Liver (tissue), 10 donors: ENCODE measurements at places on chromosomes 4 and X. TPM values are rescaled to one million over a fixed set of nuclear protein-coding genes. Genes with fewer than 3 reads are reported as not detected.

DNA sequence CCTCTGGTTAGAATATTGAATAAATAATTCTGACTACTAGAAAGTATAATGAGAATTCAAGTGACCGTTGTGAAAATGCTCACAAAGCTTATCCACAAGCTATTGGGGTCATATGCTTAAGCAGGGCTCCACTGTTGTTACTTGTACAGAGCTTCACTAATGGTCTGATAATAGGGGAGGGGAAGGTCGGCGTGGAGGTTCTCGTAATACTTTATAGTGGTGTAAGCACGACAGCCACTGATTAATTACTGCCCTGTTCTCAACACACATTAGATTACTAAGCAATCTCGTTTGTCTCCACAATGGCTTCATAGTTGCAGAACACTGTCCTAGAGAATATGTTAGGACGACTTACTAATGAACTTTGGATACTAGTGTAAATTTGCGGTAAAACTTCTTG lies 11.6 kb downstream of the UNC5C start:
- DNase-seq, result no peak

The ZNF157 gene
- polyA plus RNA-seq, result not detected

DNA sequence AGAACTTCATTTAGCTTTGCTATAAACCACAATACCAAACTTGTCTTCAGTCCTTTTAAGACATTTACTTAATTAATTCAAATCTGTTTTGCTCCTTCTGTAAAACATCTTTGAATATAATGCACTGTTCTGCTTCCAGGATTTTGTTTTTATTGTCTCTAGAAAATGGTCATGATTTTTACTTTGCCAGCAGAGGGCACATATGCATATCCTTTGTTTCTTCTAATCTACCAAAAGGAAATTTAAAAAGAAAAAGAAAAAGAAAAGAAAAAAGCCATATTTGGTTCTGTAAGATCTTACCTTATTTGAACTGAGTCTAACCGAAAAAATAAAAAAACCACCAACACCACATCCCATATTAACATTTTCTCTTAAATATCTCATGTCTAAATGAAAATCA lies 101.9 kb upstream of the CCSER1 start:
- DNase-seq, result no peak

DNA sequence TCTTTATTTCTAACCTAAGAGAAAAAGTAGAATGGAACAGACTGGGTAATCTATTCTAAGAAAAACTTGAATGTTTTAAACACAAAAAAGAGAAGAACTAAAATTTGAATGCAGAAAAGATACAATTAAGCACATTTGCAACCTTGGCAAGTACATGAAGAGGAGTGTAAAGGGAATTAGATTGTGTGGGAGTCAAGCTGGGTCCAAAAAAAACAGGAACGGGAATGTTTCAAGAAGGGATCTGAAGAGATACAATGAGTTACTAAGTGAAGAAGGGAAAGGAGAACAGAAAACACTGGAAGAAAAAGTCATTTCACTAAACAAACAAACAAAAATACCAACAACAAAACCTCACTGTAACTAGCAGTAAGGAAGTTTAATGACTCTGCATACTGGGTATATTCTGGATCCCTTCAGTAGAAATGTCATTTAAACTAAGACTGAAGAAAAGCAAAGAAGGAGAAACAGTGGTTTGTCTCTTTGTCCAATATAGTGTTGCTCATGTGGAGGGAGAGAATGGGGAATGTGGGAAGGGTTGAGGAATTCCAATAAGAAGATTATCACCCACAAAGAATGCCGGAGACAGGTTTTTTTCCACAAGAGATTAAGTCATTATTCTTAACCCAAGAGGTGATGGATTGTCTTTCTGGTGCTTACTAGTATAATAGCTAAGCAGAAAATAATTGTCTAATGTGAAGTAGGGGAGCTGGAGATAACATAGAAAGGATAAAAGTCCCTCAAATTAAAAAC lies 50.4 kb upstream of the PTPN13 start:
- no peak for DNase-seq

DNA sequence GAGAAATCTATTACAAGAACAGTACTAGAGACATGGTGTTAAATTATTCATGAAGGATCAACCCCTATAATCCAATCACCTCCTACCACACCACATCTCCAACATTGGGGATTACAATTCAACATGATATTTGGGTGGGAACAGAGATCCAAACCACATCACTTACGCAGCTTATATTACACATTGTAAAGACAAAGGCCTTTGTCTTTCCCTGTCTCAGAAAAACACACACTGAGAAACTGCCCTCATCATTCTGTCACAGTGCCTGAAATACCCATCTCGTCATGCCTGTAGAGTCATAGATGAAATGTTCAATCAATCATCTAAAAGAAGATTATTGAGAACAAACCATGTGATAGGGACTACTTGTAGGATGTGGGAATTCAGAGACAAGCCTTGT lies 558.8 kb upstream of the GRIA3 start:
- no peak for DNase-seq

DNA sequence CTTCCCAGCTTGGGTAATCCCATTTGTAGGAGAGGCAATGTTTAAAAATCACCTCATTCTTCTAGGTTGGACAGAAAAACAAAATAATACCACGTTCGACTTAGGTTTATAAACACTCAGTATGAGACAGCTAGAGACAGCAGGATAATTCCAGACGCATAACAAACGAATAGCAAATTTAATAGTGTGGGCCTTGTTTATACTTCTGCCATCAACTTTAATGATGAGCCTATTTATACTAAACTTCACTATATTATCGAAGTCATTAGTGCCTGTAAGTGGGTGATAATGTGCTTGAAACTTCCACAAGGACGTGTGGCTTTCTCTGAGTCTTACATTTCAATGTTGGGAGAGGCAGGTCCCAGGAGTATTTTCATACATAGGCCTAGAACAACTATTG lies 255.7 kb upstream of the PPARGC1A start:
- DNase-seq, result no peak

DNA sequence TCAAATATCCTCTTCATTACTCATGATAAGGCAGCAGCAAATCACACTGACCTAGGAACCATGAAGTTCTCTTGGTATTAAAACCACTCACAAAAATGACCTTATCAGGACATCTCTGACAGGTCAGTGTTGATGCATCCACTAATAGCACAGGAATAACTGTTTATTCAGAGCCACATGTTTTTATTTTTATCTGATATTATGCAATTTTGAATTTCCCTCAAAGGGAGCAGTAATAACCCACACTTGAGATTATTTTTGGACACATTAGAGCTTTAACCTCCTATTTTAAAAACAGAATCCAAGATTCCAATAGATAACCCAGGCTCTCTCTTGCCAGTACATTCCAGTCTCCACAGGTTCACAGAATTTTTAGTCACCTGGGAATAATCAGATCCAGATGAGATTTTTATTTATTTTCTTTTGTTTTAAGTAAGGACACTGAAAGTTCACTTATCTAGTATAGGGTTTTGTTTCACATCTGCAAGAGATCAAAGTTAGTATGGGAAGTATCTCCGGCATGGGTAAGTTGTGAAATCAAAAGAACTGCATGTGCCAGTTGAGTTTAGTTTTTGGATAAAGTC lies 36.3 kb upstream of the MYOZ2 start:
- DNase-seq, result no peak

DNA sequence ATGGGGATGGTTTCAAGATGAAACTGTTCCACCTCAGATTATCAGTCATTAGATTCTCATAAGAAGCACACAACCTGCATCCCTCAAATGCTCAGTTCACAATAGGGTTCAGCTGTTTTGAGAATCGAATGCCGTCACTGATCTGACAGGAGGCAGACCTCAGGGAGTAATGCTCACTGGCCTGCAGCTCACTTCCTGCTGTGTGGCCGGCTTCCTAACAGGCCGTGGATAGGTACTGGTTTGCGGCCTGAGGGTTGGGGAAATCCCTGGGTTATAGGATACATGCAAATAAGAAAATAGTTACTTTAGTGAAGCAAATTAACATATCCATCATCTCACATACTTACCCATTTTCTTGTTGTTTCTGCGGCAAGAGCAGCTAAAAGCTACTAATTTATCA lies 160.4 kb downstream of the MAD2L1 start:
- no peak for DNase-seq
